Panc1 (cell line): ENCODE measurements at places on chromosomes 13 and 19.

- DNase-seq = no peak
Observed at GRCh38 chr13:74675182-74675581, 541.0 kb upstream of the KLF12 start.

DNA sequence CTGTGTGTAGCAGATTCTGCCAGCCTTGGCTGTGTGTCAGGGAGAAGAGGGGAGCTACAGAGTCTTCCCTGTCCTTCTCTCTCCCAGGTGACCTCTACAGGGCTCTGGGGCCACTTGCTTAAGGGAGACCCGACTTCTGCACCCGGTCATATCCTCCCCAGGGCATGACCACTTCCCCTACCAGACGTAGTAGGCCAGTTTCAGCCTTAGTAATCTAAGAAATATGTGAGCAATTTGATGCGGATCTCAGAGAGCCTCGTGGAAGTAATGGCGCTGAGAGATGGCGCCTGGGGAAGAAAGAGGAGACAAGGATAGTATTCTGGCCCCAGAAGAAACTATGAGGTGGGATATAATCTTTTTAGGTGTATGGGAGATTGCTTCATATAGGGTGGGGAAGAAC lies 41.9 kb downstream of the NFIX start:
- no peak for DNase-seq

DNA sequence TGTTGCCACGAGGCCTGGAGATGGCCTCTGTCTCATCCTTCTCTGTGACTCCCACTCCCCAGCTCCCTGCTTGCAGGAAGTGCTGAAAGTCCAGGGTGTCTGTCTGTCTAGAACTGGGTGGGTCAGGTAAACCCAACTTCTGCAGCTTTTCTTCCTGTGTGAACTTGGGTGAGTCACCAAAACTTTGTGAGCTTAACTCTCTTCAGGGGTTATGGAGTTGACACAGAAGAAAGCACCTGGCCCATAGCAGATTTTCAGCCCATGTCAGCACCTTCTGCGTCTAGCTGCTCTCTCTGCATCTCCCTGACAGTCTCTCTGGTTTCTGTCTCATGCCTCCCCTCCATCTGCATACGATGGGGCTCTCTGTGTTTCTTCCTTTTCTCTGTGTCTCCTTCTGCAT lies 4.2 kb upstream of the CACNG7 start:
- DNase-seq = no peak

GRCh38 chr19:20664901-20665781 lies 3.8 kb upstream of the ZNF626 start:
- no peak for DNase-seq

DNA sequence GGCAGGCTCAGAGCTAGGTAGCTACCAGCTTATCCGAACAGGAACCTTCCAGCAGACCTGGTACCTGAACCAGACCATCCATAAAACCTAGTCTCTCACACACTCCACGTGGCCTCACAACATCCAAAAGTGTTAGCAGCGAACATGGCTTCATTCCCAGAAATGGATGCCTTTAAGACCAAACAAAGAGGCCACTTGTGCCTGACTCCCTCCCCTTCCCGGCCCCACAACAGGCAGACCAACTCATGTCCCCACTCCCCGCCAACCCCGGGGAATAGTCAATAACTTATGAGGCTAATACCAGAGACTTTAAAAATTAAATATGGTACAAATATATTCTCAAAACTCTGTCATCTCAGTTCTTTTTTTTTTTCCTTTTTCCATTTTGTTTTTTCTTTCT lies 46.2 kb downstream of the ZNF557 start:
- DNase-seq = no peak
